ENCODE measurements at places on chromosomes 4 and X.
A peak's percentile ranks its signal among the peaks of the same experiment; 100 is the strongest.

GRCh38 chrX:39795605-39796004, 302.2 kb downstream of the BCOR start:
- DNase-seq = no peak

DNA sequence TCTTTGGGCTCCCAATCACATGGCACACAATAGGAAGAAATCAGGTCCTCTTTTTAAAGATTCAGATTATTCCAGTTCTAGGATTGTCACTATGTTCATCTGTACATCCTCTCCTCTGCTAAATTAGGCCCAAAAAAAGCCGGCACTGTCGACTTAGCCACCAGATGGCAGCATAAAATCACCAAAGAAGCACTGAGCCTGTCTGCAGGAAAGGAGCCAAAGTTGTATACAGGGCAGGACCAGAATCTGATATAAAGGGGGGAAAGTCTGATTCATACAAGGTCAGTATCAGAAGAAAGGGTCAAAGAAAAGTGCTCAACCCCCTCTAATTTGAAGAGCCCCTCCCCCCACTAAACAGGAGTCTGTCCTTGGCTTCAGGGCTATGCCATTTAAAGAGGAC, 292.5 kb downstream of the CHIC1 start:
- peak; percentile 58 for DNase-seq

GRCh38 chr4:135186002-135186401, 984.4 kb upstream of the PABPC4L start:
- no peak for DNase-seq

DNA sequence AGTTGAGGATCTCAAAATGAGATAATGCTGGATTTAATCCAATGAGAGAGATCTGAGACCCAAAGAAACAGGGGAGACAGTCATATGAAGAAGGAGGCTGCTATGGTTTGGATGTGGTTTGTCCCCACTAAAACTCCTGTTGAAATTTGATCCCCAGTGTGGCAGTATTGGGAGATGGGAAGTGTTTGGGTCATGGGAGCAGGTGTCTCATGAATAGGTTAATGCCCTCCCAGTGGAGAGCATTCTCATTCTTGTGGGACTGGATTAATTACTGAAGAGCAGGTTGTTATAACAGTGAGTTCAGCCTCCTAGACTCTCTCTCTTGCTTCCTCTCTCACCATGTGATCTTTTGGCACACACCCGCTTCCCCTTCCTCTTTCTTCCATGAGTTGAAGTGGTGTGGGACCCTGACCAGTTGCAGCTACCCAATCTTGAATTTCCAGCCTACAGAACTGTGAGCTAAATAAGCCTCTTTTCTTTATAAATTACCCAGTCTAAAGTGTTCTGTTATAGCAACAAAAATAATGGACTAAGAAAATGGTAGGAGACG, 70.3 kb downstream of the PPEF2 start:
- DNase-seq = no peak

DNA sequence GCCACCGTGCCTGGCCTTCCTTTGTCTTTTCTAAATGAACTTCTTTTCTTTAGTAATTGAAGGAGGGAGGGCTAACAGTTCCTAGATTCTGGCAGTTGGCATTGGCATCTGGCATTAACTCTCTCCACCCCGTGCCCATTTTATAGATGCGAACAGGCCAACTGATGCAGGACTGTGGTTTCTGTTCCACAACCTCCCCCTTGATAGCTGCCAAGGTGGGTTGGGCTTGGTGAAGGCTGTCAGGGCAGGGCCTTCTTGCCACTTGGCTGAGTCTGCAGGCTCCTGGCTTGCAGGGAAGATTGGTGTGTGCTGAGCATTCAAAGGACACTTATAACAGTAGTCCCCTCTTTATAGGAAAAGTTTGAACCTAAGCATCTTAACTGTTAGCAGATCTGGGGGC, 4.3 kb downstream of the SOWAHD start:
- DNase-seq = no peak

- DNase-seq = no peak
Measured at GRCh38 chrX:17525762-17526555, 151.0 kb downstream of the NHS start.

- no peak for DNase-seq
Measured at GRCh38 chr4:119628281-119629141, at the start of gene PDE5A. Gene PDE5A, minus strand, starts transcription at chr4:119628804. Its CDS starts 133 bp downstream, at chr4:119628671.

DNA sequence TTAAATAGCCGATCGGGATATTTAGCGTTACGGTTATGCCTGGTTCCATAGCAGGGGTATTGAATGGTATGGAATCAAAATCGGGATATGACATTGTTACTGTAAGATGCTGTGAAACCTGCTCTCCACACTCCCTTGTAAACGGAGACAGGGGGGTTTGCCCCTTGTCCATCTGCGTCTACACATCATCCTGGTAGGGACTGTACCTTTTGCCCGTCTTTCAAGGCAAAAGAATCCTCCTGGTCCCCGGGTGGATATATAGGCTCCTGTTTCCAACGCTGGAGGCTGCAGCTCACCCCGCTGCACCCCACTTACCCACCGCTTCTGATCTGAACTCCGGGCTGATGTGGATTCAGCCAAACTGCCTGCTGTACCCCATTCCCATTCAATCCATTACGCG, 189.1 kb downstream of the SHOX start:
- DNase-seq = no peak

DNA sequence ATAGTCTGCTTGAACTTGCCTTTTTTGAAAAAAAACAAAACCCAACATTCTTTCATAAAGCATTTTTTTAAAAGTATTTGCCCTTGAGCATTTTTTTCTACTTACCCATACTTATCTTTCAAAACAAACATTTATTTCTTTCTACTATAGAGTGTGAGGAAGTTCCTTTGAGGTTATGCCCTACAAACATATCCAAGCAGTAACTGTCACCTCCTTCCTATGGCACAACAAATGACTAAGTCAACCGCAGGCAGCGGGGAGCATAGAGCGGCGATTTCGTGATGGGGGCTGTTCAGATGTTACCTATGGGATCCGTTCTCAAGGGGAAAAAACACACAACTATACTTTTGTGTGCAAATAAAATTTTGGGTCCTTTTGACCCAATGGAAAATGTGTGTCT, 19.4 kb downstream of the SPRY1 start:
- no peak for DNase-seq

DNA sequence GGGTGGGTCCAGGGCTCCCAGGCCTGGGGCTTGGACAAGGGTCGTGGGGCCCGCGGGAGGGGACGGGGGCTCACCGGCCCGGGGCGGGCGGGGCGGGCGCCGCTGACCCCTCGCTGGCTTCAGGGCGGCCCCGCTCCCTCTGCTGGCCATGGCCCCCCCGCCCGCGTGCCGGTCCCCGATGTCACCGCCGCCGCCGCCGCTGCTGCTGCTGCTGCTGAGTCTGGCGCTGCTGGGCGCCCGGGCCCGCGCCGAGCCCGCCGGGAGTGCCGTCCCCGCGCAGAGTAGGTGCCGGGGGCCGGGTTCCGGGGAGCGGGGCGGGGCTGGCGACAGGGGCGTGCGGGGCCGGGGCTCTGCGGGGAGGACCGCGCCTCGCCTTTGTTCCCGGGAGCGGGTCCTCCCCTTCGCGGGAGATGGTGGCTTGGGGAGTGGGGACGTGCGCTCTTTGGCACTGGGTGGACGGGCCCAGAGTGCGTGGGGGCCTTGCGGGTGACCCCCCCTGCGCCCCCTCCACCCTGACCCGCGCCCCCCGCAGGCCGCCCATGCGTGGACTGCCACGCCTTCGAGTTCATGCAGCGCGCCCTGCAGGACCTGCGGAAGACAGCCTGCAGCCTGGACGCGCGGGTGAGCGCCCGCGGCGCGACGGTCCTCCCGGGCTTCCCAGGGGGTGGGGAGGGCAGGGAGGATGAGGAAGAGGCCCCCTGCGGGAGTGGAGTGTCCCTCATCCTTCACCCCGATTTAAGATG, 16.8 kb upstream of the NAT8L start:
- no peak for DNase-seq

DNA sequence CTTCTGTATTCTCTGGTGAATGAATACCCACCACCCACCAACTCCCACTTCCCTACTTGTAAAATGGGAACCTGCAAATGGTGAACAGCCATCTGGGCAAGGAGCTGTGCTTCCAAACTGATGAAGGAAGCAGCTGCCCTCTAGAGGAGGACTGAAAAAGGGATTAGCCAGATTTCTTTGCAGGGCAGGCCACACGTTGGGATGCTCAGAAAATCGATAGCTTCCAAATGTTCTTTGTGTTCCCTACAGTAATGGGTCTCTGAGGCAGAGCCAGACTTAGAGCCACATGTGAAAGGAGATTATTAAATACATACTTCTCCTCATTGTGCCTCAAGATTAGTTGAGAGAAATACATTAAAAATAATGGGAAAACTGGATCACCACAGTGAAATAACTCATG, 39.3 kb upstream of the LPAR4 start:
- DNase-seq = peak; percentile 17
